ENCODE measurements at places on chromosomes 5 and 9.

GRCh38 chr5:175778951-175779503 lies 92.4 kb upstream of the CPLX2 start:
- no peak for DNase-seq

DNA sequence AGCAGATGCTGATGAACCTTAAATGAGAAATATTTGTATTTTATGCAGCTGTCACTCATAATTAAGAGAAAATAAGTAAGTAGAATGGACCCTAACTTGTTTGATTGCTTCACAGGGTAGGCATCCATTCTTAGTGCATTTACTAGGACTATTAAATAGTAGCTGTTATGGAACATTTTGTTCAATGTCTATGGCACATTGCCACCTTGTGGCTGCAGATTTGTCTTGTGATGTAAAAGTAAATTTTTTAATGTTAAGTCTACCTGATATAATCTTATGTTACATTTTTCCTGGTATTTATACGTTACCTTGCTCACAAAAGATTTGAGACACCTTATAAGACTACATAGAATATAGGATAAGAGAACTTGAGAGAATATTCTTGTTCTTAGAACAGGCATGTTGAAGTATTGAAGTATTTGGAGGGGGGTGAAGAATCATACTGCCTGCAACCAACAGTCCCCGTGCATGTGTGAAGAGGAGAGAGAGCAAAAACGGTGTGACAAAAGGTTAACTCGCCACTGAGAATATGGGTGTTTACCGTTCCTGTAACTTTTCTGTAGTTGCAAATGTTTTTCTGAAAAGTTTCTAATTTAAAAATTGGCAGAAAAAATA lies 161.1 kb downstream of the MAST4 start:
- peak; percentile 11 for DNase-seq

GRCh38 chr9:34454571-34455065 lies 3.8 kb downstream of the FAM219A start:
- no peak for DNase-seq

- no peak for DNase-seq
Observed at GRCh38 chr5:156121234-156121633, 205.7 kb upstream of the SGCD start.

- DNase-seq, result no peak
Observed at GRCh38 chr9:93071464-93071863, 13.0 kb downstream of the SUSD3 start.

DNA sequence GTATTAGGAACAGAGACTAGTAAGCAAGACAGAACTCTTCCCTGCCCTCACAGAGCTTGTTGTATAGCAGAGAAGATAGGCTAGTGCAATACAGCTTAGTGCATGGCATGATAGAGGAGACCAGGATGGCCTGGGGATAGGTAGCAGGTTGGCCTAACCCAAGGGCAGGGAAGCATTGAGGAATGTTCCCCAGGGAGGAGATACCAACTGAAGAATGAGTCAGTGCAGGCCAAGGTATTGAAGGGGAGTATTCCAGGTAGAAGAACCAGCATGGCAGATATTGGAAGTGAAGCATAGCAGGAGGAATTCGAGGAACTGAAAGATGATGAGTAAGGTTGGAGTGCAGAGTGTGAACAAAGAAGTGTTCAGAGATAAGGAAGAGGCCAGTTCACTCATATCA lies 138.6 kb upstream of the DHFR start:
- no peak for DNase-seq

GRCh38 chr9:112299514-112299913 lies 33.9 kb downstream of the PTBP3 start:
- peak; percentile 19 for DNase-seq

DNA sequence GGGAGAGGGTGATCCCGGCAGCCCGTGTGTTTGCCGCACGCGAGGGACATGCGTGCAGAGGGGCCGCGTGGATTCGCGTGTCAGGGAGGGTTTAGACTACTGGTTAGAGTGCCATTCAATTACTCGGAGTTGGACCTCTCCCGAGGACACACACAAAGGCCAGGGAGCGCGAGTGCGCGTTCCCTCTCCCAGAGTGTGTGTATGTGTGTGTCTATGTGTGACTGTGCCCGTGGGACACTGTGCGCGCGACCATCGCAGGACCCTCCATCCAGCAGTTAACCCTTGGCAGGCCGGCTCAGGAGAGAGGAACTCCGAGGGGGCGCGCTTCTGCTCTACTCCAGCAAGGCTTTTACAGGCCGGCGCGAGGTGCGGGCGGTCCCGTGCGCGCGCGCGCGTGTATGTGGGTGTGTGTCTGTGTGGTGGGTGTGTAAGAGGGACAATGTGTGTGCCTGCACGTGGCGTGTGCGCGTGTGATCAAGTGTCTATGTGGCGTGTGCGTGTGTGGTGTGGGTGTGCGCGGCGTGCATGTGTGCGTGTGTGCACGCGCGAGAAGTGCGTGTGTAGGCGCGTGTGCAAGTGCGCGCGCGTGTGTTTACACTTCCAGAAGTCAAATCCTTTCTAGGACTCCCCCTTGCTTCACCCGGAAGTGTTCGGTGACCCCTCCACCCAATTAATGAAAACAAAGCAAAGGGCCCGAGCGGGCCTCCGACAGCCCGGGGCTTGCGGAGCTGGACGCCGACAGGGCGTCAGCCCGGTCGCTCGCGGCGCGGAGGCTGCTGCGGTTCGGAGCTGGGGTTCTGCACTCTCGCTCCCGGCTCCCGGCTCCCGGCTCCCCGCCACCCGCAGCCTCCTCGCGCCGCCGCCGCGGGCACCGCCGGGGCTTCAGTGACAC lies 75.3 kb upstream of the TBCA start:
- no peak for DNase-seq

- DNase-seq, result no peak
Observed at GRCh38 chr5:68336200-68336599, 120.6 kb downstream of the PIK3R1 start.

DNA sequence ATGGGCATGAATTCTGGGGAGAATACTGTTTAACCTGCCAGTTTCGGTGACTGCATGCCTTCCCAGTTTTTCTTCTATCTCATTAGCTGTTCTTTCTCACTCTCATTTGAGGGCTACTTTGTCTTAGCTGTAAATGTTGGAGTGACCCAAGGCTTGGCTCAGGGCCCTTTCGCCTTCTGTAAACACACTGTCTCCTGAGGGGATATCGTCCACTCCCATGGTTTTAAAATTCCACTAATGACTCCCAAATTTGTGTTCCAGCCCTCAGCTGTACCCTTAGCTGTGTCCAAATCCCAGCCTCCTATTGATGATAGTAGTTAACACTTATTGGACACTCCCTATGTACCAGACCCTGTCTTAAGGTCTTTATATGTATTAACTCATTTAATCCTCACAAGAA lies 14.1 kb upstream of the RNF145 start:
- no peak for DNase-seq

DNA sequence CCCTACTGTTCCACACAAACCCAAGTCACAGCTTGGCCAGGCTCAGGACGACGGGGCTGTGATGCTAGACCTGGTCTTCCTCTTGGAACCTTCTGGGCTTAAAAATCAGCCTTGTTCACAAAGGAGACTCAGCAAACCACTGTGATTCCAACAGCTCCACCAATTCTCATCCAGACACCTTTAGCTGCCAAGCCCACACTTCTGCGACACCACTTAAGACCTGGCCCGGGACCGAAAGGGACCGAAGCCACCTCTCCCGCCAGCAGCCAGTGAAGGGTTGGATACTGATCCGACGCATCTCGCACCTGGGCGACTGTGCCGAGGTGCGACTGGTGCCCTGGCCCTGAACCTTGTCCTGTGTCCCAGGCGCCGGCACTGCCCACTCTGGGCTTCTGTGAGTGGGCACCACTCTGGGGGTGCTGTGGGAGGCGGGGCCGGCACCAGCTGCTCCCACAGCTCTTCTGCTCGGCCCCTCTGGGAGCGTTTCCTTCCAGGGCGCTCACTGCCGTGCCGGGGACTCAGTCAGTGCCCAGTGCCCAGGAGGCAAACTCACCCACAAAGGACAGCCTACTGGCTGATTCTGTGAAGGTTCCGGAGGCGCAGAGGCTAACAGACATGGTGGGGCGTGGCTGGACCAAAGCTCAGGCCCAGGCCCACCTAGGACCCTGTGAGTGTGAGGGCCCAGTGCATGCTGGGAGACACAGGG lies 50.9 kb downstream of the EXD3 start:
- DNase-seq, result no peak

- DNase-seq, result no peak
Observed at GRCh38 chr5:42811591-42812446, at the start of gene SELENOP. SELENOP (minus strand) TSS chr5:42811892; CDS start chr5:42808353, 3,539 bp downstream.

DNA sequence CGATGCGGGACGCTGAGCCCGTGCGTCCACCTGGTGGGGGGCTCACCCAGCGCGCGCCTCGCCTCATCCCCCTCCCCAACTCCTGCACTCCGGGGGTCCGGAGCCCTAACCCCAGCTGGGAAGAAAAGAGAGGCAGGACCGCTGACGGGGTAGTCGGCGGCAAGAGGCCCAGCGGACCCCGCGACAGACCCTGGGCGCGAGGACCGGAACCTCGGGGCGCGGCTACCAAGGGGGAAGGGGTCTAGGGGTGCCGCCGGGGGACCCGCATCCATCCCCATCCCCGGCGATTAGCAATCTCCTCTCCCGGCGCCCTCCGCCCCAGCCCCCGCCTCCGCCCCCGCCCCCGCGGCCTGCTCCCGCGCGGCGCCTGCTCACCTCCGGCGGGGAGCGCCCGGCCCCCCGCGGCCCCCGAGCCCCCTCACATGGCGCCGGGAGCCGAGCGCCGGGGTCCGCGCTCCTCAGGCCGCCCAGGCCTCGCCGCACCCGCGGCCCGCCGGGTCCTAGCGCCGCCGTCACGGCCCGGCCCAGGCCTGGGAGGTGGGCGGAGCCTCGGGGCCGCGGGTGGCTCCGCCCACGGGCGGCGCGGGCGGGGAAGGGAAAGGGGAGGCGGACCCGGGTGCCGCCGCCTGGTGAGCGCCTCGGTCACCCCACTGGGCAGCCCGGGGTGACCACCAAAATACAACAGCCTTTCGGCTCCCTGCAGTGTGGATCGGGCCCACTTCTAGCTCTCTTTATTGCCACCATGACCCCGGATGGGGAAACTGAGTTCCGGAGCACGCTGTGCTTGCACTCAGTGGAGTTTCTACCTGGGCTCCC lies at the start of gene ST6GALNAC6:
Gene ST6GALNAC6, minus strand, starts transcription at position 476 of the 816 bp plus-strand sequence. CDS start 1,622 bp downstream, outside the sequence.
- DNase-seq, result no peak

GRCh38 chr9:73038613-73039012 lies 85.8 kb upstream of the ALDH1A1 start:
- DNase-seq, result no peak

- DNase-seq, result no peak
Observed at GRCh38 chr5:172634106-172634899, 6.8 kb upstream of the NEURL1B start.

DNA sequence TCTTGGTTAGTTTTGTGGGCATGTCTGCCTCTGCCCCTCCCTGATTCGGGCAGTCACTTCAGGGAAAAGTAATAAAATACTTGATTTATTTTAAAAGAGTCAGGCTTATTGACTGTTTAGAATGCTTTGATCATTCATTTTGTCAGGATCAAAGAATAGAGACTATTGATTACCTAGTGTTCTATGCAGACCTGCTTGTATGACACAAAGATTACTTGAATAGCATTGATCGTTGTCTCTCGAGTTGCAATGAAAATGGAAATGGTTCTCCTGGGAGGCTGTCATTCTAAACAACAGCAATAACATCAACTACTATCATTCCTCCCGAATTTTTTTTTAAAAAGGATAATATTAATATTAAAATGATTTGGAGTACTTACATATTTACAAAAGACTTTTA lies 133.2 kb upstream of the DMAC1 start:
- no peak for DNase-seq

DNA sequence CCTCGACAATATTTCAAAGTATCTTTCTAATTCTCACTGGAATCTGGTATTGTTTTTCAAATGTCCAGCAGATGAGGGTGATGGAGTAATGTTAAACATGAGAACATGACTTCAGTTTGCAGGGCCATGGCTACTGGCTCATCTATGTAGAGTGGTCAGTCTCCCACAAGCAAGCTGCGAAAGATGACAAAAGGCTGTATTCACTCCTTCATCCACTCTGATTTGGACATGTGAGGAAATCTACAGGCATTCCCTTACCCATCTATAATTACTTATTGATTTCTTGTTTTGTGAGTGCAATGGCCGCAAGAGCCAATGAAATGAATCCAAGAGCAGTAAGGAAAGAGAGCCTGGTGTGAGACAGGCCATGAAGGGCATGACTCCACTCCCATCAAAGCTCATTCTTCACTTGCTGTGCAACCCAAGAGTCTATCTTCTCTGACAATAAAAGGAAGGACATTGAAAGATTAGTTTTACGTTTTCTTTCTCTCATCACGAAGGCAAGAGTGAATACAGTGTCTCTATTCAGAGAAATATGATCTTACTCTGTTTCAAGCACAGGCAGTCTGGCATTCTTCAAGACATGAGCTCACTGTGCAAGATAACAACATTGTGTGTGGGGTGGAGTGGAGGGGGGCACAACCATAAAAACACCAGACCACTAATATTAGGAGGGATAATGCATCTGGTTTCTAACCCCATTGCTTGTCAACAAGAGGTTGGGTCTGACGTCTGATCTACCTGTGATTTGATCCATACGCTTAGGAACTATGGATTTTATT lies 249.6 kb upstream of the DAP start:
- no peak for DNase-seq

DNA sequence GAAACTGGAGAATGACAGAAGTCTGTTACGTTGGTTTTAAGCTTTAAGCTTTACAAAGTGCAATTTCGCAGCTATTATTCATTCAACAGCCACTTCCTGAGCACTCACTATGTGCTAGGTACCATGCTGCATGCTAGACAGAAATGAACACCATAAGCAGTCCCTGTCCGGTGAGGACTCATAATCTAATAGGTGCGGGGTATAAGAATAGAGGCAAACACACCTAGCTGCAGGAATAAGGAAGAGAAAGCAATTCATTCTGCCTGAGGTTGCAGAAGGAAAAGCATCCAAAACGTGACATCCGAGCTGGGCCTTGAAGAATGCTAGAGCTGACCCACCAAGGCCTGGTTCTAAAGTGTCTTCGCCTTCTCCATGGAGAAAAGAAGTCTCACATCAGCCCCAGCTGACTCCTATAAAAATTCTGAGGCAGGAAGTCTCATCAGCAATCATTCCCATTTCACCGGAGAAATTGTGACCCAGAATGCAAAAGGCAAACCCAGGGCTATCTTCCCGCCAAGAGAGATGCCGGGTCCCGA lies 542 bp downstream of the FKBP15 start:
- DNase-seq, result no peak

- no peak for DNase-seq
Observed at GRCh38 chr5:154713615-154714125, 41.5 kb upstream of the LARP1 start.

GRCh38 chr9:90974643-90975245 lies 173.1 kb downstream of the SYK start:
- DNase-seq, result no peak

GRCh38 chr5:59266410-59266809 lies 627.1 kb downstream of the PDE4D start:
- DNase-seq, result no peak

GRCh38 chr9:72680593-72681282 lies 159.3 kb downstream of the TMC1 start:
- no peak for DNase-seq

DNA sequence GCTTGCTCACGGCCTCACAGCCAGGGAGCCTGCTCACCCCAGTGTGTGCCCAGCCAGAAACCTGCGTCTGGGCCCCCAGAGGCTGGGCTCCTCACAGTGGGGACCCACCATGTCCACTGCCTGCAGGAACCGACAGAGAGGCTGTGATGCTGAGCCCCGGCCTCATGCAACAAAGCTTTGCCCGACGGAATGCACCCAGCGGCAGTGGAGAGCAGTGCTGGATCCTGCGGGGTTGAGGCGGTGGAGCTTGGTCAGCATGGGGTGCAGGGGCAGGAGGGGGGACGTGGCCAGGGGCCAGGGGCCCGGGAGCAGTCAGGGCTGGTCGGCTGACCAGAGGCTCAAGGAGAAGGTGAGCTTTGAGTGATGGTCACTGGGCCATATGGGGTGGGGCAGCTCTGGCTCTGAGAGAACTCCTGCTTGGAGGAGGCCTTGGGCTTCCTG lies 7.7 kb upstream of the CEP72 start:
- no peak for DNase-seq

Measured in HFF-Myc (cell line).